ENCODE measurements at places on chromosomes 3 and 15.

DNA sequence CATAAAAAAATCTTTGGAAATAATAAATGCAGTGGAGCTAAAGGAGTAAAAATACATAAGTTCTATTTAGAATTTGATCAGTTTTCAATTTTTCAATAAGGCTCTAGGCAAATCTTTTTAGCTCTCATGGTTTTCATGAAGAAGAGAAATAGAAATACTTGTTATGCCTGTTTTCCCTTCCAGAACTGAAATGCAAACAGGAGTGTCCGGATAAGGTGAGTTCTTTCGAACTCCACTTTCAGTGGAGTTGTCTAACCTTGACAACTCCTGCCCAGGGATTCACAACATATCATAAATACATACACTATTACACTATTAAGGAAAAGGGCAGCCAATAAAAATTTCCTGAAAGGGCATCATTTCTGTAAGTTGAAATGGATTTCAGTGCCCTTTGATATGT is 216.4 kb upstream of the SLC2A2 start:
- DNase-seq: no peak

DNA sequence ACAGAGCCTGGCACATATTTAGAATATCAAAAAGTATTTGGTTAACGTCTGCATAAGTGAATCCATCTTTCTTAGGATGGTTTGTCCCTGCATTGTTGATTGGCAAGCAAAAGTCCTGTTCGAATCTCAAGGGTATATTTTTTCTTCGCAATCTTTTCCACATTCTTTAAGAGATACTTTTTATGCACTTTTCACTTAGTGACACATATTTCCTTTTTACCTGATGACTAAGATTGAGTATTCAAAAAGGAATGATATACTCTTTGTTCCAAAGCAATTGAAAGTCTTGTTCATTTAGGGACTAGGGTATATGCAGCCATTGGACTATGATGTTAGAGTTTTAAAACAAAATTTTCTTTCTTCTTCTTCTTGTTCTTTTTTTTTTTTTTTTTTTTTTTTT is 349.9 kb downstream of the NLGN1 start:
- DNase-seq: no peak

DNA sequence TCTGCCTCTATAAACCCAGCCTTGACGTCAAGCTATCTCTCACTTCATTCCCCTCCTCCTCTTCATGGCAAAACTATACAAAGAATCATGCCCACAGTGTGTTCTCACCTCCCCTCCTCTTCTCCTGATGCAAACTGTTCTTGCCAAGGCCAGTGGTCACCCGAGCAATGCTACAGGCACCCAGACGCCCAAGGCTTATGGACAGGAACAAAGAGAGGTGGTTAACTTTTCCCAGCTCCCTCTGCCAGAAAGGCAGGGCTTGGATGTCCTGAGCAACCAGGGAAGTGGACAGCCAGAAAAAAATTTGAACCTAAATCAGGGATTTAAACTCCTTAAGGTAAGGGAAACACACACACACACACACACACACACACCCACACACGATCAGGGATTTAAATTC is 5.1 kb downstream of the SLC41A3 start:
- DNase-seq: no peak

GRCh38 chr3:121749276-121750086 is at the start of gene GOLGB1:
TSS of gene GOLGB1 (minus strand) at chr3:121749741. CDS start at chr3:121730971, 18,770 bp downstream.
- DNase-seq: peak; percentile 91

DNA sequence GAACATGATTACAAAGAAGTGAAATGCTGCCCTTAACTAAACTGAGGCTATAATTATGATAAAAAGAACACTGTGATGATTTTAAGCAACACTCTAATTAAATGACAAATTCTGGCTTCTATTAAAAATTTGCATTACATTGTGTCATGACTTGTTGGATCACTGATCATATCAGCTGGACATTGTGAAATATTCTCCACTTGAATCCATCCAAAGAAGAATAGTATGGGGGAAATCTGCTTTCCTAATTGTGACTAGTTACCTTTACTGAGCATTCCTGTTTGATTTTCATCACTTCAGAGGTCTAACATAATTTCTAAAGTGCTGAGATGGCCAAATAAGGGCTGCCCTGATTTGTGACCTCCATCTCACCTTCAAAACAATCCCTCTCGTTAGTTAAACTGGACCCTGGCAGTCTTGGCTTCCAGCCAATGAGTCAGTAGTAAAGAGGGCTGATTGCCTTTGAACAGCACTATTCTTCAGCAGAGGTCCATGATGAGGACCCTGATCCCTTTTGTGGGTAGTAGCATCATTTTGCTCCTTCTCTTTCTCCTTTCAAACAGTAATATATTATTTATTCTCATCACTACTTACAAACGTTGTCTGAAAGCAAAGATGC is 53.5 kb upstream of the LEKR1 start:
- no peak for DNase-seq

GRCh38 chr15:29888646-29889045 is 66.4 kb upstream of the TJP1 start:
- DNase-seq: no peak

DNA sequence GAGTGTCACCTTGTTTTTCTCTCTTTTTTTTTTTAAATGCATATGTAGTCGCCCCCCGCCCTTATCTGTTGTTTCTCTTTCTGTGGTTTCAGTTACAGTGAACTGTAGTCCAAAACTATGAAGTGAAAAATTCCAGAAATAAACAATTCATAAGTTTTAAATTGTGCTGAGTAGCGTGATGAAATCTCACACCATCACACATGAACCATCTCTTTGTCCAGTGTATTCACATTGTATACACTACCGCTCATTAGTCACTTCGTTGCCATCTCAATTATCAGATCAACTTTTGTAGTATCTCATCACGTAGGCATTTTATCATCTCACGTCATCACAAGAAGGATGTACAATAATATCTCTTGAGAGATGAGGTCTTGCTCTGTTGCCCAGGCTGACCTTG is 62.5 kb upstream of the MLF1 start:
- DNase-seq: no peak

GRCh38 chr3:182234881-182235280 is 523.2 kb downstream of the SOX2 start:
- no peak for DNase-seq

DNA sequence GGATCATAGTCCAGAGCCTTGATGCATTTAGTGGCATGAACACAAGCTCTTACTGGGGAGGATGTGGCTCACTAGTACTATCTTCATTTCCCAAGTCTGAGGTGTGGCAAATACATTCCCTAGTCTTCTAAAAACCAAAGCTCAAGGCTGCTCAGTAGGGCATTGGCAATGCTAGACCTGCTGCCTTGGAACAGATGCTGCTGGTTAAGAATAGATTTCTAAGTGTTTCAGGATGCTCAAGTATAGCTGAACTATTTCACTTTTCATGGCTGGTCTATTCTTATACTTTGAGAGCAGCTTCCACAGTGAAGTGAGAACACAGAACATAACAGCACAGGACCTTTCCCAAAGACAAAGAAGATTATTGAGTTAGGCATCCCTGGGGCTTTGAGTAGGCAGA is 178.8 kb downstream of the CHST2 start:
- no peak for DNase-seq

GRCh38 chr3:82978368-82978767 is 1216.9 kb upstream of the GBE1 start:
- DNase-seq: no peak

DNA sequence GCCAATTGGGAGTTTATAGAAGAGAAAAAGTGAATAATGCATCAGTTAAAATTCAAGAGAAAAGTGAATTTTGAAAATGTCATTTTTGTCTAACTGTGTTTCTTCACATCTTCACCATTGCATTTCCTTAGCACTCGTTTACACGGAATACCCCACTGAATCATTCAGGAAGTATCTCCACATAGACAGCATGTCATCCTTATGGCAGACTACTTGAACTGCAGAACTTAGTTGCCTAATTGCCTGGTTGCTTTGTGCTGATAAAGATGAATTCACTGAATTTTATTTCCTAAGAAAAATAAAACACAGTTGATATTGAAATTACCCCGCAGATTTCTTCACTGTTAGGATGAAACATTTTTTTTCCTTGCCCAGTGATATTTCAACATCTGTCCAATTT is 627.1 kb downstream of the ROBO1 start:
- no peak for DNase-seq

DNA sequence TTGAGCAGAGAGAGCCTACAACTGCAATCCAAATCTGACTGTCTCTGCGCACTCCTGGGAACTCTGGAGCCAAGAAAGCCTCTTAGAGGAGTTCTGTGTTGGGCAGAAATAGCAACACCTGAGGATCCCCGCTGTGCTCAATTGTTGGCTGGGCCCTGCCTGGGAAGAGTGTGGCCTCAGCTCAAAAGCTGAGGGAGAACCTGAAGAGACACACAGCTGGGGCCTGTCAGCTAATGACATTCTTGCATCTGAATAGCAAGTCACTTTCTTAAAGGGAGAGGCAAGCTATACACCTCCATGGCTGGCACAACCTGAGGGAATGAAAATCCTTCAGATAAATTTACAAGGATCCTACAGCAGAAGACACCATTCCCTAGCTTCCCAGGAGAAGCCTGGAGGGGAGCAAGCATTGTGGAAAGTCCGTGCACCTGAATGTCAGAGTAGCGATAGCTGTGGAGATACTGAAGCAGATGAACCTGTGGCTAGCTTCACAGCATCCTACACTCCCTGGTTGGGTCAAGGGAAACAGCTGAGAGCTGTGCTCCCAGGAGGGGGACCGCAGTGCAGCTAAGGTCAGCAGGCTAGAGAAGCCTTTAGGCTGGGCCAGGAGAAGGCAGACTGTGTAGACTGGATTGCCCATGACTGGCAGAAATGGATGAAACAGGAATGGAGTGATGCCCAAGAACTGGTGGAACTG is 159.9 kb upstream of the PFN2 start:
- DNase-seq: no peak

GRCh38 chr15:80100247-80100646 is 40.8 kb downstream of the ZFAND6 start:
- no peak for DNase-seq

GRCh38 chr15:49506341-49506740 is 83.3 kb downstream of the FGF7 start:
- DNase-seq: no peak

DNA sequence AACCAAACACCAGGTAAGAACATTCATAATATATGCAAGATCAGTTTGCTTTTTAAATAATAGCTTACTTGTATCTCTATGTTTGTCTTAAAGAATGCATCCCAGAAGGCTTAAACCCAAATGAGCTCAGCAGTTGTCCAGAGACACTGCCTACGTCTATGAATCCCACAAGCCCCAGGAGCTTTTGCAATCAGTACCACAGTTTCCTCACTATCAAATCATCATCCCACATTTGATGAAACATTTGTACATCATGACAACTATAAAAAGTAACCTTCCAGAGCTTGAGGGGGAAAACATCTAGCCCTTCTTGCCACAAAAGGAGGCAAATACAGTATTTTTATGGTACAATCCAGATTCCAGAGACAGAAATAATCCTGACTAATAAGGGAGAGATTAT is 63.7 kb downstream of the ATP8B4 start:
- DNase-seq: no peak

GRCh38 chr15:85037641-85038040 is 56.0 kb downstream of the PDE8A start:
- no peak for DNase-seq

DNA sequence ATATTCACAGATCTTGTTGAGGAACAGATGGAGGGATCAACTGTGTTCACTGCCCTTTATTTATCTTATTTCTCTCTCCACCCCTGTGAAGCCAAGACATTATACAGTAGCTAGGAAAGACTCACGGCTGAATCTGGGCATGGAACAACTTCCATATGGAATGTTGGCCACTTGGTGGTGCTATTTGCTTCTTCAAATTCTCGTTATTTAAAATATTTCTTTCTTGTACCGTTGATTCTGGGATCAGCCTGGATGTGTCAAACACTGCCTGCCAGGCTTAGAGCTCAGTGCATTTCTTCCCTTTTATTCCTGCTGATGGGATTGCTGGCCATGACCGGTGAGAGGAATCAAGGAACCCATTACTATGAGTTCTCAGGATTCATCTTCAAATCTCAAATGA is 17.5 kb upstream of the GASK1A start:
- no peak for DNase-seq

DNA sequence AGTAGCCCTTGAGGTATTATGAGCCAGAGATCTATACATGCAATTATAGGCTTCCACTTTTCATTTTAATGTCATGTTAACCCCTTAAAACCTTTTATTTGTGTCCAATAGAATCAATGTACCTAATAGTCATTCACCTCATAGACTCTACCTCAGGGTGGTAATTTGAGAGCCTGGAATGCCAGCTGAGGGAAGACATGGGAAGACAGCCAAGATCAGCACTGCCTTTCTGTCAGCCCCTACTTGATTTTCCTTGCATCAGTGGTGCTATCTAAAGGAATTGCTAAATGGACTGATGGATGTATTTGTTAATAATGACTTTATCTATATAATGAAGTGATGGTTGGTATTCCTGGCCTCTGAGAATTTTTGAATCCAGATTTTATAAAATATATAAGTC is 113.3 kb upstream of the GBE1 start:
- no peak for DNase-seq

DNA sequence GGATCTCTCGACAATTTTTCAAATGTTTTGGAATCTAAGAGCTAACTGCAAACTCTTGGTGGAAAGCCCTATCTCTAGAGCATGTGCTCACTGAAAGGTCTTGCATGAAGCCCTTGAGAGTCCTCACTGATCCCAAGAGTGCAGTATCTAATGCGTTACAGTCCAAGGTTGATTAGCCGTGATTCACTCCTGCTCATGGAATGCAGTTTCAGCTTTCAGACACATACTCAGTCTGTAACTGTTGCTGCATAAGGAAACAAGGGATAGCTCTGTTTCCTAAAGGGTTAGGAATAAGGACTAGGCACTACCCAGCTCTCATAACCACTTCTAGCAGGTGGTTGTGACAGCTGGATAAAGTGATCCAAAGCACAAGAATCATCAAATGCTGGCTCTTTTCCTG is 687.4 kb upstream of the CFAP20DC start:
- DNase-seq: no peak

- DNase-seq: no peak
These were observed 2.5 kb upstream of the ABHD5 start for GRCh38 chr3:43688245-43688650.

- DNase-seq: no peak
These were observed 320.5 kb downstream of the ZIC1 start for GRCh38 chr3:147729641-147730040.

Data from GM06990 (cell line).